Immature natural killer cell (primary cell): ENCODE measurements at places on chromosomes 11 and 22.

- DNase-seq: no peak
Measured at GRCh38 chr11:107252429-107253161, 205.0 kb downstream of the CWF19L2 start.

GRCh38 chr11:122598971-122599370 lies 56.6 kb upstream of the UBASH3B start:
- DNase-seq: no peak

DNA sequence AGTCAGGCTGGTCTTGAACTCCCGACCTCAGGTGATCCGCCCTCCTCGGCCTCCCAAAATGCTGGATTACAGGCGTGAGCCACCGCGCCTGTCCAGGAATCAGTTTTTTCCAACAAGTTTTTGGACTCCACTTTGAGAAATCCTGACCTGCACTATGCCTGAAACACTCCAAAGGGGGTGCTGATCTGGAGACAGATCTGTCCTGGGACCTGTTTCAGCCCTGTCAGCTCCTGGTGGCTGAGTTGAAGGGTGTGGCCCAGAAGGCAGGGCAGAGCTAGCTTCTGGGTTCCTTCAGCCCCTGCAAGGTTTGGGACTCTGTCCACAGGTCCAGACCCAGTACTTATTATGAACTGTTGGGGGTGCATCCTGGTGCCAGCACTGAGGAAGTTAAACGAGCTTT lies 1.2 kb downstream of the DNAJC4 start:
- DNase-seq: no peak

- no peak for DNase-seq
Measured at GRCh38 chr11:121715405-121715804, 262.6 kb upstream of the SORL1-AS1 start.
